Inflammatory macrophage (primary cell): ENCODE measurements at places on chromosomes 4 and X.

DNA sequence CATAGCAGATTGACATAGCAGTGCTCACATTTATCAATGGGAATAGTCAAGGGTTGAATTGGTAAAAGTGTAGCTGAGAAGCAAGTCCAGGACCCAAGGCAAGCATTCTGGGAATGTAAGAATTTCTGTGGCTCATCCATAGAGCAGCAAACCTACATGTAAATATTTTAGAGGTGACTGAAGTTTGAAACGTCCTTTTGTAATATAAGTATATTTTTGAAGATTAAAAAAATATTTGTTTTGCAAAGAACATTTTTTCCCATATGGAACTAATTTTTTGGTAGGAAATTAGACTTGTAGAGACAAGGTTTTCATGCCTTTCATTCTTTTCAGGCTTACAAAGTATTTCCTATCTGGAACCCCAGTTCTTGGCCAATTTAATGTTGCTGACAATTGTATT is 104.0 kb downstream of the TEX13A start:
- no peak for DNase-seq

- peak; percentile 77 for DNase-seq
These were observed 30.9 kb downstream of the RNF212 start for GRCh38 chr4:1082215-1083182.

- DNase-seq, result no peak
These were observed 78.1 kb downstream of the LDB2 start for GRCh38 chr4:16820329-16820728.

- DNase-seq, result no peak
These were observed 233.6 kb downstream of the TRIML1 start for GRCh38 chr4:188372829-188373228.

- peak; percentile 76 for DNase-seq
These were observed 14.8 kb downstream of the PDK3 start for GRCh38 chrX:24479924-24480323.

- no peak for DNase-seq
These were observed 295.5 kb downstream of the SLC7A11 start for GRCh38 chr4:137946453-137947174.

GRCh38 chr4:24434241-24434640 is 150.1 kb downstream of the DHX15 start:
- DNase-seq, result no peak

DNA sequence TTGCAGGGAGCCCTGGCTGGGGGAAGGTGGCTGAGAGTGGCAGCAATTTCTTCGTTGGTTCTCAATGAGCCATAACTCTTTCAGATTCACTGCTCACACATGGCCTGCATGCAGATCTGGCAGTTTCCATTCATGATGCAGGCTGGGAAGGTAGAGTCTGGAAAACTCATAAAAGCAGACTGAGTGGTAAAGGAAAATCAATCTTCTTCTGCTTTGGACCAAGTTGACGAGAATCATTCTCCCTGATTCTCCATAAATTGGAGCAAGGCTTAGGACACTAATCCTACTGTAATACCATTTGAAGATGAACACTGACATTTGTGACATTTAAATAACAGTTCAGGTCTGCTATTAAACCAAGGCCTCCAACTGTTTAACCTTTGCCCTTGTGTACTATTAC is 35.3 kb upstream of the HAND2 start:
- DNase-seq, result no peak

- DNase-seq, result no peak
These were observed 161.6 kb upstream of the TLL1 start for GRCh38 chr4:165711436-165711835.

GRCh38 chr4:176271749-176272148 is 2.7 kb upstream of the ASB5 start:
- DNase-seq, result no peak

DNA sequence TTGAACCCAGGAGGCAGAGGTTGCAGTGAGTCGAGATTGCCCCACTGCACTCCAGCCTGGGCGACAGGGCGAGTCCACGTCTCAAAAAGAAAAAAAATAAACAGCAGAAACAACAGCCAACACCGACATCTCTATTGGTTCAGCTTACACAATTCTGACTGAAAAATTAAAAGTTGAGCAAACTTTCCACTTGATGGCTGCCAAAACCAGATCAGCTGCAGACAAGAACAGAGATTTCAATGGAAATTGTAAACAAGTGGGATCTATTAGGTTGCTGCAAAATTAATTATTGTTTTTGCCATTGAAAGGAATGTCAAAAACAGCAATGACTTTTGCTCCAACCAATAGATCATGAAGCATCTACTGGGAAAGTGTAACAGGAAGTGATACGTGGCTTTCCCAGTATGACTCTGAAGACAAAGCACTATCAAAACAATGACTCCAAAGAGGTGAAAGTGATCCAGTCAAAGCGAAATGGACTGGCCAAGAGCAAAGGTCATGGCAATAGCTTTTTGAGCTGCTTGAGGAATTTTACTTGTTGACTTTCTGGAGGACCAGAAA is 26.3 kb downstream of the UPF3B start:
- DNase-seq, result peak; percentile 1

DNA sequence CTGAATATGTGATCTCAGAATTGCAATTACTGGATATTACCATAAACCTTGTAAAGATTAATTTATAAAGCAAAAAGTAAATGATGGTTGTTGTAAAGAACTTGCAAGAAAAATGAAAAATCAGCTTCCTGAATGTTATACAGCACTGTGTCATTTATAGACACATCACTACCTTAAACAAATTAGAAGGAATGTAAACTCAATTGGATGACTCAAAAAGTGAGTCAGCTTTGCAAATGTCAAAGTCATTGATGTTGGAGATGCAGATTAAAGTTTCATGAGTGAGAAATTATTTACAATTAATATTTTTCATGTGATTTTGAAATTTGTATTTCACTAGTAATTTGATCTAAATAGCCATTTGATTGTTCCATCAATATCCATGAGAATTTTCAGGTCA is 193.2 kb downstream of the RAPGEF2 start:
- DNase-seq, result no peak

GRCh38 chr4:98794565-98795205 is 134.2 kb downstream of the EIF4E start:
- peak; percentile 55 for DNase-seq

DNA sequence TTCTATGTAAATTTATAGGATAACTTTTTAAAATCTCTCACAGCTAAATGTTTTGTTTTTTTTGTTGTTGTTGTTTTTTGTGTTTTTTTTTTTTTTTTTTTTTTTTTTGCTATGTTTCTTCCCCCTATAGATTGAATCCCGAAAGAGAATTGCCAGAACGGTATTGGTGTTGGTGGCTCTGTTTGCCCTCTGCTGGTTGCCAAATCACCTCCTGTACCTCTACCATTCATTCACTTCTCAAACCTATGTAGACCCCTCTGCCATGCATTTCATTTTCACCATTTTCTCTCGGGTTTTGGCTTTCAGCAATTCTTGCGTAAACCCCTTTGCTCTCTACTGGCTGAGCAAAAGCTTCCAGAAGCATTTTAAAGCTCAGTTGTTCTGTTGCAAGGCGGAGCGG is 4.1 kb downstream of the BRS3 start:
- no peak for DNase-seq

DNA sequence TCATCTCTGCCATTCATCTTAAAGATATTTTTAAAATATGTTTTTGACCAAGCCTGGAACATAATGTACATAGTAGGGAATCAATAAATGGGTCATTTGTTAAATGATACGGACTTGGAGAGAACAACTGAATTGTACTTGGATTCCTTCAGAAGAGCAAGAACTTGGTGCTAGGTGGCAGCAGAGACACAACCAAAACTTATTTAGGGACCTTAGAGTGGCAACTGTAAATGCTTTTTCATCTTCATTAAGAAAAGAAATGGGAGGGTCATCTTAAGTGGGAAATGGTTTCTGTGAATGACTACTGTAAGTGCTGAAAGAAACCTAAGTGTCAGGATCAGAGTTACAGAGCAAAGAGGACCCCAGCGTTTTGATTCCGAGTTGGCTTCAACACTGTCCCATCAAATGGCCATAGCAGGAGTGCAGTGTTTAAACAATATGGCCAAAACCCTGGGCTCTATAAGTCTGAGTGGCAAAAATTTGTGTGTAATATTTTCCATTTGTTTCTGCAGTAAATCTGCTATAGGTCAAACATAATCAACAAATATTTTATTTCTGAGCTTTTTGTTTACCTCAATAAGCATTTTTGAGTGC is 213.6 kb downstream of the PALLD start:
- DNase-seq, result peak; percentile 72

GRCh38 chr4:107619066-107619465 is 101.0 kb downstream of the PAPSS1 start:
- peak; percentile 7 for DNase-seq

DNA sequence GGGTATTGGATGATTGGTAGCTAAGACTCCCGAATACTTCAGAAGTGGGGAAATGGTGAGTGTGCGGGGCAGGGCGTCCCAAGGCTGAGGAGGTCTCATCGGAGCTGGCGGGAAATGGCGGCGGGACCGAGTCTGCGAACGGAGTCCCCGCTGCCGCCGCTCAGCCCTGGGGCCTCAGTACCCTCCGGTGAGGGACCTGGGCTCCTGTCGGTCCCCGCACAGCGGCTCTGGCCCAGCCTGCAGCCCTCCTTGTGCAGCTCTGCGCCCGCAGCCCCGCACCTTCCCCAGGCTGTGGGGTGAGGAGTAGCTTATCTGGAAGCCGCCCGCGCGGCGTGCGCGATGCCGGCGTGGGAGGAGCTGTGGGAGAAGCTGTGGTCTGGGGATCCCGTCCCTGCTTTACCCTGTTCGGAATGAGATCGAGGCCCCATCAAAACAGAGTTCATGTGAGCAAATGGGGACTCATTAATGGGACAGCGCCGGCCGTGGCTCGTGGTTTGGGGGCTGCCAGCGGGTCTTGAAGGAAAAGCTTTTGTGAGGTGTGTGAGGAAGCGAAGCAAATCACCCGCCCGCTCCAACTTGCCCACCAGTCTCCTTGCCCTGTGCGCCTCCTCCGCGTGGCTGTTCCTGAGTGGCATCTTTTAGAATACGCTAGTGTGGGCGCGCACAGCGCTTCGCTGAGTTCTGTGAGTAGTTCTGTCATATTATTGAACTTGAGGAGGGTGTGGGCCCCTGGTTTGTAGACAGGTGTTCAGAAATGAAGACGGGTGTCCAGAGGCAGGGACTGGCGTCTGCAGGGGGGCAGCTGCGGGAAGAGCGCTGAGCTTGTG is 531 bp downstream of the ZNF141 start:
- peak; percentile 17 for DNase-seq

- no peak for DNase-seq
These were observed 1025.8 kb upstream of the LCORL start for GRCh38 chr4:19047279-19047880.

GRCh38 chr4:151434183-151434860 is 25.3 kb downstream of the FHIP1A start:
- no peak for DNase-seq

DNA sequence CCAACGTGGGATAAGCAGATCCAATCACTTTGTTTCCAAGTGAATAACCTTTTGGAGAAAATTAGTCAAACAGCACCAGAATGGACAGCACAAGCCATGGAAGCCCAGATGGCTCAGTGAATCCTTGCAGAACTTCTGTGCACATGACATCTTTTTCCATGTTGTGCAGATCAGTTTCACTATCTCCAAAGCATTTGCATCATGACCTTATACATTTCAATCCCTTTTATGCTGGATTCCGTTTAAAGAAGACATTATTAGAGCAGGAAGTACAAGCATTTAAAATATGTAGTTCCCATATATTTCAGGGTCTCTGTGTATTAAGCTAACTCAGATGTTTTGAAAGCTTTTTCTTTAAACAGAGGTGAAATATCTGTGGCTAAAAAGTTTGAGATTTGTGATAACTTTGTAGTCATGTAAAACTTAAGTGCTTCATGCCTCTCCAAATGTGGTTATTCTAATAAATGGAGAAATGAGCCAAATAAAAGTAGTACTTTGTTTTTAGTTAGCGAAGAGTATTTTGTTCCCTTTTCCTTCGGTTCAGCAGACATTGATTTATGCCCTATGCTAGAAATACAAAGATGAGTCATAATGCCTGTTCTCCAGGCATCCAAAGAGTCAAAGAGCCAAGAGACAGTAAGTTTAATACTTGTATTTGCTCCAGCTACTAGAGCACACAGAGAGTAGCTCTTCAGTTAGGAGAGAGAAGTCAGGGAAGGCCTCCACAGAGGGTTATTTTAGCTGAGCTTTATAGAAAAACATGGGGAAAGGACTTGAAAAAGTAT is 39.0 kb downstream of the PLAC8 start:
- peak; percentile 9 for DNase-seq

DNA sequence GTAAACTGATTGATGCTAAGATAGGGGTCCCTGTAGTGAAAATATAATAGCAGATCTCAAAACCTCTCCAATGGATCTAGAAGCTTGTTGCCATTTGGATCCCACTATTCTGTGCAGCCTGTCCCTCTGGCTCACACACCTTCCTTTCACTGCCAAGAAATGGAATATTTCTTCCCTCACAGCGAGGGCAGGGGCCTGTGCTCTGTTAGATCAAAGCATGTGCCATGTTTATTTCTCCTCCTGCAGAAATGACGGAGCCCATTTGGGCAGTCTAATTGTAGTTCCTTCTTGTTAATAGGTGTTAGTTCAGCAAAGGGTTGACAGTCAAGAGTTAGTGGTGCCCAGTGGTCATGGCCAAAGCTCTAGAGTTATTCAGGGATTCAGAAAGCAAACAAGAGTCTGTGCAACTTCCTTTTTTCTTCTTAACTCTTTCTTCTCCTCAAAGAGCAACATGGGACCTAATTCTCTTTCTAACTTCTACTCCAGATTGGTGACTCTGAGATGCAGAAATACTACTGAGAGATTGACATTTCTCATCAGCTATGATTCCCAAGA is 106.8 kb downstream of the STOX2 start:
- DNase-seq, result no peak

DNA sequence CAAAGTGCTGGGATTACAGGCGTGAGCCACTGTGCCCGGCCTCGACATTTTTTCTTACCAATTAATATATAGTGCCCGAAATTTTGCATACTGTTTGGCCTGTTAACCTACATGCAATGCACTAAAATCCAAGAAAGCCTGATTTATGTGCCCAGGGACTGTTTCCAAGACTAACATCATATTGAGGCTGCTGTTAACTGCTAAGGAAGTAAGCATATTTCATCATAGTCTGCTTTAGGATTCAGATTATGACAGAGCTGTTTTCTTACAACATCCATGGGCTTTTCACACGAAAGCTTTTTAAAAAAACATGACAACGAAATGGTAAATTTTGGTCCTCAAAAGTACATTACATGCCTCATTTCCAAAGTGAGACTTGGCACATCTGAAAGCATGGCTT is 84.4 kb downstream of the STOX2 start:
- DNase-seq, result peak; percentile 77

DNA sequence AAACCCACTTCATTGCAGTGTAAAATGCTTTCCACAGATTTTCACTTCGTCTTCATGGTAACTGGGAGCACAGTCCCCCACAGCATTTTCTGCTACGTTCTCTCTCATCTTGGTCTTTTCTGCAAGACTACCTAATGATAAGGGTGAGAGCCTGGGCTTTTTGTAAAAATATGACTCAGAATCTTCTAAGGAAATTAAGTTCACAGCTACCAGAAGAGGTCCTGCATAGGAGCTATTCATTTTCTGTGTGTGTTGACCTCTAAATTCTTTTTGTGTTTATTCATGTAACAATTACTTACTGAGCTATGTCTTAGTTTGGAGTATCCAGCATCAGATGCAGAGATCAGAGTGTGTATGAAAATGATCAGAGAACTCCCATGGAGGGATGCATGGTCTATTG is 192.2 kb downstream of the CPEB2 start:
- DNase-seq, result no peak

GRCh38 chr4:126242679-126243390 is 928.1 kb downstream of the FAT4 start:
- DNase-seq, result no peak
